NCI-H1436 (cell line): ENCODE measurements at places on chromosomes 7 and 10.

- DNase-seq: peak; percentile 76
These were observed 27.7 kb upstream of the VAX1 start for GRCh38 chr10:117165538-117166417.

DNA sequence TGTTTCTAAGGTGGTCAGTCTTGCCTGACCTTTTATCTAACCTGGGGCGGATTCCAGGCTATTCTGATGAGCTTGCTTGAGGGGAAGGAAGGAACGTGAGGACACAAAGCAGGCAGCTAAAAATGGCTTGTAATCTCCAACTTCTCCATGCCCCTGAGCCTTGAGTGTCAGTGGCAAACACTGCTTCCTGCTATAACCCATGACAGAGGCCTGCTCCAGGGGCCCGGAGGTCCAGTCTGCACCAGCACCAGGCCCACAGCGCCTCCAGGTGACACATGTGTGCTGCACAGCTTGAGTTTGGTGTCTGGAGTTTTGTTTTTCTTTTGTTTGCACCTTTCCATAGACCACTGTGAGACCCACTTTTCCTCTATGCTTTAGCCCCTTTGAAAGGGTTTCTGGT lies 207.9 kb downstream of the PAXIP1 start:
- no peak for DNase-seq

DNA sequence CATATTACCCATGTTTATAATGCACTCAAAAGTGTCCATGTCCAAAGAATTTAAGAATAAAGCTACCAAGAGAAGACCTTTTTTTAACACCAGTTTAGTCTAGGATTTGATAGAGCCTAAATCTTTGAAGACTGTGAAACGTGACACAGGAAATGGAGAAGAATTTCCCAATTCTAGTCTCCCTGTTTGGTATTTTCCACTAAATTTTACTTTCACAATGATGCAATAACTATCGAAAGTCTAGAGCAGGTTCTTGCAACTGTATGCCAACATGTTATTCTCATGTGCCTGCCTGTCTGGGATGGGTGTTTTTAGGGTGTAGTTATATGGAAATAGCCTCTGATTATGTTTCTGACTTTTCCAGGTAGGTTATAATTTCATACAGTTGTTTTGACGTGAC lies 6.9 kb upstream of the MXI1 start:
- no peak for DNase-seq

GRCh38 chr7:92723205-92723604 lies 113.2 kb downstream of the CDK6 start:
- no peak for DNase-seq

- no peak for DNase-seq
These were observed 150.0 kb downstream of the CAMK1D start for GRCh38 chr10:12499076-12499986.
